Heart right ventricle (tissue), 16 donors: ENCODE measurements at places on chromosomes 16 and 17. TPM values are rescaled to one million over a fixed set of nuclear protein-coding genes. Genes with fewer than 3 reads are reported as not detected.

- peak; percentile 59 for DNase-seq
Measured at GRCh38 chr17:69047368-69048263, 13.1 kb downstream of the ABCA9 start.

DNA sequence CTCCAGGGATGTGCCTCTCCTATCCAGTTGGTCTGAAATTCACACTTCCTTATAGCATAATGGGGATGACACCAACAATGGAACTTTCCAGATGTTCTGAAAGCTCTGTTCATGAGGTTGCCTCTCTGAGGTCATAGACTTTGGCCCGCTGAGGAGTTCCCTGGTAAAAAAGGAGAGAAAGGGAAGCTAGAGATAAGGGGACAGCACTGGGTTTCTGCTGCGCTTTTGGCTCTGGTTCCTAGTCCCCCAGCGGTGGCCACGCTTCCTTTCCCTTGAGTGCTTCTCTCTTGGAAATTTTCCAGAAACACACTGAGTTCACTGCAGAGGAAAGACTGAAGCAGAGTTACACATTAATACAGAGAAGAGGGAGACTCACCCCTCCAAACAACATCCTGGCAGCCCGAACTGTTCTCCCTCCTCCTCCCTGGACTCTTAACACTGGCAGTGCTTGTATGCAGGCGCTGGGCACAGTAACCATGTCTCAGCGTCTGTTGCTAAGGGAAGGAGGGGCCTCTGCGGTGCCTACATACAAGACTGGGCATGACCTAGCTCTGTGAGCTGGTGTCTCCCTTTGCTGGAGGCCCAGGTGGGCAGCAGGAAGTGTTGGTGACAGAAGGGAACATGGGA, at the start of gene DNAH3:
Gene DNAH3, minus strand, starts transcription at position 472 of the 627 bp plus-strand sequence. CDS start 527 bp downstream, outside the sequence.
- no peak for DNase-seq

DNA sequence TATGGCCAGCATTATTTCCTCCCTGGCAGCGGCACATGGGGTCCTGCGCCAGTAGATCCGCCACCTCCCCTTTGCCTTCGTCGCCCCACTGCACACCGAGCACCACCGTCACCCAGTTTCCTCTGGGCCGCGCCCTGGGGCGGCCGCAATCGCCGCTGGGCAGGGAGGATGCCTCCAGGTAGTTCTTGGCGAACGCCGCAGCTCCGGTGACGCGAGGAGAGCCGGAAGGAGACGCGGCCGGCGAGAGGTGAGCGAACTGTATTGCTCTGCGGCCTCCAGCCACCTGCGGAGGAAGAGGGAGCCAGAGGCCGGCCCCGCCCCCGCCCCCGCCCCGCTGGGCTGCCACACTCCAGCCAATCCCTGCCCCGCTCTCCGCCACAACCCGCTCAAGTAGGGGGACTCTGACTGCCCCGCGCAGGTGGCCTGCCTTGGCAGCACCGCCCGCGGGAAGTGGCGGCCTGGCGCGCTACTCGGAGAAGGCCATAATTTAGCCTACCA, 11.8 kb upstream of the SLFN13 start:
- peak; percentile 13 for DNase-seq

DNA sequence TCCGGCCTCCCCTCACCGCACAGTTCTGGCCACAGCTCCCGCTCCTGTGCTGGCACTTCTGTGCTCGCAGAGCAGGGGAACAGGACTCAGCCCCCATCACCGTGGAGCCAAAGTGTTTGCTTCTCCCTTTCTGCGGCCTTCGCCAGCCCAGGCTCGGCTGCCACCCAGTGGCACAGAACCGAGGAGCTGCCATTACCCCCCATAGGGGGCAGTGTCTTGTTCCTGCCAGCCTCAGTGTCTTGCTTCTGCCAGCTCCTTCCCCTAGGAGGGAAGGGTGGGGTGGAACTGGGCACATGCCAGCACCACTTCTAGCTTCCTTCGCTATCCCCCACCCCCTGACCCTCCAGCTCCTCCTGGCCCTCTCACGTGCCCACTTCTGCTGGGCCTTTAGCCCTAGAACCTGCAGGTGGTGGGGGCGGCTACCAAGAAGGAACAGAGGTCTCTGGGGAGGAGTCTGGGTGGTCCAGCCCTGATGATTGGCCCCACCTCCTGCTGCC, 645 bp upstream of the ELMO3 start:
- DNase-seq, result no peak

DNA sequence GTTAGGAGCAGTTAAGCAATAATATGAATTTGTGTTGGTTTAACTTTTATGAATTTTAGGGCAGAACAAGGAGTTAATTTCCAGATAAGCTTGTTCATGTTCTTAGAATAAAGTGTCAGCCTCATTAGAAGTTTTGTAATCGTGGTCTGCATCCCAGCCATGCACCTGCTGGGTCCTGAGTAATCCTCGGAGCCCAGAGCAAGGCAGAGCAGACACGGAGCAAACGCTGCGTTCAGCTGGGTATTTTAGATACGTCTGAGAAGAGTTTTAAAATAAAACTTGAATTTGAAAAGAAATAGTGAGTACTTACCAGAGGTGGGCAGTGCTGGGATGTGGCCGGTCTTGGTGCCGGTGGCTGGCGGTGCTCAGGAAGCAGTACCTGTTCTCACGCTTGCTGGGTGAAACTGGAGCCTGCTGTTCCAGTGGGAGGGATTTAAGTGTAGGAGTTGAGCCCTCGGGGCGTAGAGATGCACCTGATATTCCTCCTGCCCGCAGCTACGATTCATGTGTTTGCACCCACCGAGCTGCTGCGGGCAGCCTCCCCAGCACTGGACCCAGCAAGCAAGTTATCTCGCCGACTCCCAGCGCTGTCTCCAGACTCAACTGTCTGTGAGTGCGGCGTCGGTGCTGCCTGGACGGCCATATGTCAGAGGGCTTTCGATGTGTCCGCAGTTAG, at the start of gene ZNF750:
Gene ZNF750, minus strand, starts transcription at position 406 of the 676 bp plus-strand sequence. CDS start 7,568 bp downstream, outside the sequence.
- no peak for DNase-seq

DNA sequence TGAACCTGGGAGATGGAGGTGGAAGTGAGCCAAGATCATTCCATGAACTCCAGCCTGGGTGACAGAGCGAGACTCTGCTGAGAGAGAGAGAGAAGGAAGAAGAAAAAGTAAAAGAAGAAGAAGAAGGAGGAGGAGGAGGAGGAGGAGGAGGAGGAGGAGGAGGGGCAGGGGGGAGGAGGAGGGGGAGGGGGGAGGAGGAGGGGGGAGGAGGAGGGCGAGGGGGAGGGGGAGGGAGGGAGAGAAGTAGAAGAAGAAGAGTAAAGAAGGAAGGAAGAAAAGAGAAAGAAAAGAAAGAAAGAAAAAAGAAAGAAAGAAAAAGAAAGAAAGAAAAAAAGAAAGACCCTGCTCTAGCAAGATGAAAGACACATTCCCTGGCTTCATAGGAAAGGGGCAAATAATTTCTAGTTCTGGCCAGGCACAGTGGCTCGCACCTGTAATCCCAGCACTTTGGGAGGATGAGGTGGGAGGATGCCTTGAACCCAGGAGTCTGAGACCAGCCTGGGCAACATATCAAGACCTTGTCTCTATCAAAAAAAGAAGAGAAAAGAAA, 23.6 kb downstream of the SOCS1 start:
- DNase-seq, result no peak

GRCh38 chr16:1775846-1776671, 3.1 kb upstream of the MRPS34 start:
- no peak for DNase-seq

GRCh38 chr17:7293159-7293558, 1.3 kb downstream of the YBX2 start:
- DNase-seq, result no peak

DNA sequence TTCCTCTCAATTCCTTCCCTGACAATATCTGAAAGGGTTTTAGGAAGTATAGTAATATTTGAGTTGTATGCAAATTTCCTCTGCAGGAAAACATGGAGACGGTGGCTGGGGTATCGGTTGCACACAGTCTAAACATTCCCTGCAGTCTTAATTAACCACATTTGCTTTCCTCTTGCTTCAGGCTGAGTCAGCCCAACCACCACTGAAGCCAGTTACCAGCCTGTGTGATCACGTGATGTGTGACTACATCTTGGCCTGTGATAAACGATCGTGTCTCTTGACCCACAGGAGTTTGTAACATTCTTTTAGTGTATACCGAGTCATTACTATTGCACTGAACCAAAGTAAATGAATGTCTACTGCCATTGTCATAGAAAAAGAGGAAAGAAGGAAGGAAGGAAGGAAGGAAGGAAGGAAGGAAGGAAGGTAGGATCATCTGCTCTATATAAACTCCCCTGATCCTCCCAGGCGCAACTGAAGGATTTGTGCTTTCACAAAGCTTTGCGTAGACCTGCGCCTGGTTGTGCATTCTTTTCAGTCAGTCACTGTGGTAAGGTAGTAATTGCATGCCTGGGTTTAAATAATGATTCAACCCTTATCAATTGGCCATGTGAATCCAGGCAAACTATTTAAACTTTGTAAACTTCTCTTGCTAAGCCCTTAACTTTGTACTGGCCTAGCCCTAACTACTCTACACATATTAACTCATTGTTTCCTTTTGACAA, 280.6 kb upstream of the SALL1 start:
- DNase-seq, result no peak

DNA sequence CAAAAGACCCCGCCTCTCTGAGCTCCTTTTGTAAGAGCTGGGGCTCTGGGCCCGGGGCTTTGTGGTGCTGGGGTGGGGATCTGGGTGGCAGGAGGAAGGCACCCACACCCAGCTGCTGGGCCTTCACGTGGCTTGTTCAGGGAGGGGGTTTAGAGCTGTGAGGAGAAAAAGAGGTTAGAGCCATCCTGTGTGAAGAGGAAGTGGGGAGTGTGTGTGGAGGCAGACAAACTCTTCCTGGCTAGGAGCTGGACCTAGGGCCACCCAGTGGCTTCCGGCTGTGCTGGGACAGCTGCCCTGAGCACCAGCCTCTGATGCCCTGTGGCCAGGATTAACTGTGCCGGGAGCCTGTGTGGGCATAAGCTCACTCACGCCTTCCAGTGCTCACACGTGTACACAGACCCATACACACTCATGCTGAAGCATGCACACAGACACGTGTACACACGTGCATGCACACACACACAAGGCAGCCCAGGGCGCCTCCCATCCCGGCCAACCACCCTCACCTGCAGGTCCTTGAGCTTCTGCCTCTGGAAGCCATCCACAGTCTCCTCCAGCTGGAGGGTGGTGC, 7.4 kb downstream of the CIBAR2 start:
- no peak for DNase-seq

DNA sequence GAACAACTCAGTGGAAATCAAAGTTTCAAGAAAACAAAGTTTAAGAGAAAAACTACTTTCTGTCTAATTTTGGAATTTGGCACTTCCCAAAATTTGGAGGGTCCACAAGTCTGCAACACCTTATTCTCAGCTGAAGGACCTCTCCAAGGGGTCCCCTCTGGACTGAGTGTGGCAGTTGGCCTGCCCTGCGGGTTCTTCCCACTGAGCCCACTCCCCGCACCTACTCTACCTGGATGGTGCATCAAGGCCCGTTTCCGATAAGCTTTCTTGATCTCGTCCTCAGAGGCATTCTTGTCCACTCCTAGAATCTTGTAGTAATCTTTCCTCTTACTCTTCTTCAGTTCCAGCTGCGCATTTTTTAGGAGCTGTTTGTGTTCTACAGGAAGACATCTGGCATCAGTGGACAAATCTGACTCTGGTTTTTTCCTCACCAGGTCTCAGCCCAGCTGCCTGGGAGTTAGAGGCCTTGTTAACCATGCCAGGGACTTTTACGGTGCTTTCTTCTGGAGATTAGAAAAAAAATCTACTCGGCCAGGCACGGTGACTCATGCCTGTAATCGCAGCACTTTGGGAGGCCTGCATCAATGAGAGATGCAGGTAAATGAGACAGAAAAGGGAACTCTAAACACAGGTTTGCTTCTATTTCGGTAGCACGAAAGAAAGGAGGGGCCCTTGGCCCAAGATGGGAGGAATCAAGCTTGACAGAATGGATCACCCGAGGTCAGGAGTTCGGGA, 15.6 kb downstream of the CNP start:
- no peak for DNase-seq

DNA sequence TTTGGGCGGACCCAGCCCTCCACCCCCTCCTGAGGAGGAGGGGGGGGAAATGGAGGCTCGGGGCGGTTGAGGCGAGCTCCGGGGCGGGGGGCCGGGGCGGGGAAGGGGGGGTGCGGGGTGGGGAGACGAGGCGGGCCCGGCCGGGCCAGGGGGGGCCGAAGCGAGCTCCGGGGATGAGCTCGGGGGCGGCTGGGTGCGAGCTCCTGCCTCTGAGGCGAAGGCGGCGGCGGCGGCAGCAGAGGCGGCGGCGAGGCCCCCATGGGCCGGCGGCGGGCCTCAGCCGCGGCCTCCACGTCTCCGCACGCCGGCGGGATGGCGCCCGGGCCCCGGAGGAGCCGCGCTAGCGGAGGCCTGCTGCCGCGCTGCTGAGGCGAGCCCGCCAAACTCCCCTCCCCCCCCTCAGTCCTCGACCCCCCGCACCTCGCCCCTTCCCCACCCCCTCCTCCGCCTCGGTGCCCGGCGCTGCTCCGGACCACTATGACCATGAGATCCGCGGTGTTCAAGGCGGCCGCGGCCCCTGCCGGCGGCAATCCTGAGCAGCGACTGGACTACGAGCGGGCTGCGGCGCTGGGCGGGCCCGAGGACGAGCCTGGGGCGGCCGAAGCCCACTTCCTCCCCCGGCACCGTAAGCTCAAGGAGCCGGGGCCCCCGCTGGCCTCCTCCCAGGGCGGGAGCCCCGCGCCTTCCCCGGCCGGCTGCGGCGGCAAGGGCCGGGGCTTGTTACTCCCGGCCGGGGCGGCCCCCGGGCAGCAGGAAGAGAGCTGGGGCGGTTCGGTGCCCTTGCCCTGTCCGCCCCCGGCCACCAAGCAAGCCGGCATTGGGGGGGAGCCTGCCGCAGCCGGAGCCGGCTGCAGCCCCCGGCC, 596 bp downstream of the MSL1 start:
- peak; percentile 69 for DNase-seq

DNA sequence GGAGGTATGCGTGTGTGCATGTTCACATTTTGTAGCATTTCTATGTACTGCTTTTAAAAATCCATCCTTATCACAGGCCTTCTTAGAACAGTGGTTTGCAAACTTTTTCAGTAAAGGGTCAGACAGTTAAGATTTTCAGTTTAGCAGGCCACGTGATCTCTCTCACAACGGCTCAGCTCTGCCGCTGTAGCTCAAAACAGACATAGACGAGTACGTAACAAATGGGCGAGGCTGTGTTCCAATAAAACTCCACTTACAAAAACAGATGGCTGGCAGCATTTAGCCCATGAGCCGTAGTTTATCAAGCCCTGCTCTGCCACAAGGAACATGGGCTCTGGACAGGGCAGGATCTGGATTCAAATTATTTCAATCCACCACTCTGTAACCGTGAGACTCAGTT, 141.8 kb downstream of the XYLT1 start:
- DNase-seq, result peak; percentile 19

- no peak for DNase-seq
Measured at GRCh38 chr17:13503526-13503925, 98.2 kb downstream of the HS3ST3A1 start.

- no peak for DNase-seq
Measured at GRCh38 chr16:1297018-1297696, 12.3 kb upstream of the UBE2I start.

GRCh38 chr17:41666708-41667279, 21.9 kb upstream of the EIF1 start:
- DNase-seq, result peak; percentile 87

PITPNM3 gene
- total RNA-seq, result 0.49 TPM

TEKT3 gene
- 0.68 TPM for total RNA-seq

HBM gene
- not detected for total RNA-seq

KRTAP1-1 gene
- not detected for total RNA-seq
